C1 segment of cervical spinal cord (tissue), 14 donors: ENCODE measurements at places on chromosomes 4 and X.

DNA sequence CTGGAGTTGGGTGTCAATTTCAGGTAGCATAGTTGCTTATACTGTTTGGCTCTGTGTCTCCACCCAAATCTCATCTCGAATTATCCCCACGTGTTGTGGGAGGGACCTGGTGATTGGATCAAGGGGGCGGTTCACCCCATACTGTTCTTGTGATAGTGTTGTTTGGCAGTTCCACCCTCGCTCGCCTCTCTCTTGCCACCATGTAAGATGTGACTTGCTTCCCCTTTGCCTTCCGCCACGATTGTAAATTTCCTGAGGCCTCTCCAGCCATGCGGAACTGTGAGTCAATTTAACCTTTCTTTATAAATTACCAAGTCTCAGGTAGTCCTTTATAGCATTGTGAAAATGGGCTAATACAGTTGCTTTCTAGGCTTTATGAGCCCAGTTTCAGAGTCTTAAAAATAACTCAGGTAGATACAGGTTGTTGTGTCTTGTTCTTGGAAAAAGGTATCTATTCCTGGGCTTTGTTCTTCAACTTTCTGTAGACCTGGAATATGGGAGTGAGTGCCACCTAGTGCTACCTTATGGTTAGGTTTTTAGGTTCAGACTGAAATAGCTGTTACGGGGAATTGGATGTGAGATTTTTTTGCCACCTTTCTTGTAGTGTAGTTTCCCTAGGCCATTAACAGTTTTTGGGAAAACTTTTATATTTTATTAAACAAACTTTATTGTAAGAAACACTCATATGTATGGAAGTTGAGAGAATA, 15.6 kb downstream of the PGK1 start:
- DNase-seq, result no peak

DNA sequence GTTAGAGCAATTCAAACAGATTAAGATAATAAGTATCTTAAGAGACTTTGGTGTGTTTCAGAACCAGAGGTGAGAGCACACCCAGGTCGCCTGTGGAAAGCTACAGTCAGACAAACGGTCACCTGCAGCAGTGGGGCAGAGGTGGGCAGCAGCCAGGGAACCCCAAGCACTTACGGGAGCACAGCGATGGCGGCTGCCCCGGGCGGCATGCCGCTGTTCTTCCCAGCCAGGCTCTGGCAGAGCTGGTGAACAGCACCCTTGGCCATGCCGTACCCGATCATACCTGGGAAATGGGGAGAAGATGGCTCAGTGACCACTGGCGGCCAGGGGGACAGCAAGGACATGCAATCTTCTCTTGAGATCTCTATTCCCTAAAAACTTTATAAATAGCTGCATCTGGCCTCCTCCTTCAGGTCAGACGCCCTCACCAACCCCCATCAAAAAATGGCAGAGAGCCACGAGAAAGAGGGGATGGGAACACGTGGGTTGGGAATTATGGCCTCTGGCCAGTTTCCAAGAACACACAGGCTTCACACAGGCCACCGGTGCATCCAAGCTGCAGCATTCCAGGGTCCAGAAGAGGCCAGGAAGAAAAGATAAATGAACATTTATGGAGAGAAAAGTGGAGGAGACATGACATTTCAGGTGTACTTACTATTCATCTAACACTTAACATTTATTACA, 19.7 kb downstream of the QDPR start:
- DNase-seq, result no peak

DNA sequence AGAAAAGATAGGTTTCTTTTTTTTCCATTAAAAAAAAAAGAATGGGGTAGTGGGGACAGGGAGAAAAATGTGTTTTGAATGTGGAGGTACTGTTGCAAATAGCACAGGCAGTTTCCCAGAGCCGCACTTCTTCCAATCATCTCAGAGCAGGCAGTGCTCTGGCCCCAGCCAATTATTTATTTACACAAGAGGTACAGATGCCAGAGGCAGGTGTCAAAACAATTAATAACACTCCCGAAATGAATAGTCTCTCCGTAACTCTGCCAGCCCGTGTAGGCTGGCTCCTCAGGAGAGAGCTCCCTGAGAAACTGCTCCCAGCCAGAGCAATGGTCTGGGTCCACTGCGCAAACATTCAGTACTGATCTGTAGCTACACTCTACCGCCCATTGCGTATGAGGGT, 130.8 kb upstream of the IL1RAPL2 start:
- no peak for DNase-seq

GRCh38 chr4:131426023-131426758, 1722.9 kb upstream of the PCDH10 start:
- no peak for DNase-seq

- no peak for DNase-seq
Measured at GRCh38 chr4:4474476-4474875, 67.4 kb downstream of the STX18 start.

GRCh38 chrX:85828771-85829170, 218.6 kb downstream of the CHM start:
- DNase-seq, result no peak

- no peak for DNase-seq
Measured at GRCh38 chrX:13750812-13751211, 16.3 kb downstream of the OFD1 start.

- no peak for DNase-seq
Measured at GRCh38 chr4:100009490-100009889, 59.4 kb upstream of the H2AZ1 start.

- no peak for DNase-seq
Measured at GRCh38 chr4:52659722-52660261, 691 bp upstream of the USP46 start.
